ENCODE measurements at places on chromosomes 5 and 9.

- DNase-seq = peak; percentile 87
Observed at GRCh38 chr5:119578937-119579336, 50.4 kb upstream of the FAM170A start.

DNA sequence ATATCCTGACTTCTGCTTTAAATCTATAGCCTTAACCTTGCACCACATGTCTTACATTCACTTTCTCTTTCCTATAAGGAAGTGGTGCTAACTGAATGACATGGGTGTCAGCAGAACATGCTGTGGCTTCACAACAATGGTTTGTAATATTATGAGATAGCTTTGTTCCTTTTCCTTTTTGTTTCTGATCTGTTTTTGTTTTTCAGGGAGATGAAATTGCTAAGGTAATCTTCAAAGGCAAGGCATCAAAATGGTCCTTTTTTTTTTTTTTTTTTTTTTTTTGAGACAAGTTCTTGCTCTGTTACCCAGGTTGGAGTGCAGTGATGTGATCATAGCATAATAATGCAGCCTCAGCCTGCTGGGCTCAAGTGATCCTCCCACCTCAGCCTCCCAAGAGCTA lies 53.6 kb upstream of the RANBP6 start:
- DNase-seq = no peak

- no peak for DNase-seq
Observed at GRCh38 chr5:94812232-94812631, 193.8 kb downstream of the SLF1 start.

DNA sequence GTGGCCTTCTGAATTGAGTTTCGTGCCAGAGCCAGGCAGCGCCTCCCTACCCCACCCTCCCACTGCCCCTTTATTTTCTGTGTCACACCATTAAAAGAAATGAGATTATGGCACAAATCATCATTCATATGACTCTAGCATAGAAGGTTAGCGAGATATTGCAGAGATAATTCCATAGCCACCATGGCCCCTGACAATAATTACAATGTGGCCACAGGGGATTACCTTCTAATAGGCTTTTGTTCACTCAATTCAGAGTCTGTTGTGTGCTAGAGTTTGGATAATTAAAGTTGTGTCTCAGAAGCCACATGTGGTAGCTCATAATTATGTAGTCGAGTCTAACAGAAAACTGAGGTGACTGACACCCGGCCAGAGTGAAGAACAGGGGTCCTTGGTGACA lies 428.1 kb downstream of the ARHGEF28 start:
- DNase-seq = peak; percentile 24

GRCh38 chr9:136695435-136695895 lies 8.2 kb upstream of the AGPAT2 start:
- DNase-seq = no peak

- no peak for DNase-seq
Observed at GRCh38 chr5:67992923-67993322, 222.6 kb upstream of the PIK3R1 start.

DNA sequence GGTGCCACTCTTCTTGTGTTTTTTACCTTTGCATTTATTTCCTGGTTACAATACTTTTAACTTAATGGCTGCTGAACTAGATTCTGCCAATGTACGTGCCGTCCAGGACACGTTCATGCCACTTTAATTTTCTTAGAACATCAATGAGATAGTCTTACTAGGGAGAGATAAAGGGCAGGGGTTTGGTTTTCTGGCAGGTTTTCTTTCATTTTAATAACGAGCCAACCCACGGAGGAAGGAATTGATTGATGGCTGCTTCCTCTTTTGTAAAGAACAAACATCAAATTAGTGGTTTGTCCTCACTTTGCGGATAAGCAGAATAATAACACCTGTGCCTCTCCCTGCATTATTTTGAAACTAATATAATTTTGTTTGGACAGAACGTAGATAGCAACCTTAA lies 135.7 kb downstream of the DOCK8 start:
- no peak for DNase-seq

GRCh38 chr5:97383996-97384395 lies 200.9 kb upstream of the RIOK2 start:
- no peak for DNase-seq

- no peak for DNase-seq
Observed at GRCh38 chr5:97529354-97529985, 346.4 kb upstream of the RIOK2 start.

DNA sequence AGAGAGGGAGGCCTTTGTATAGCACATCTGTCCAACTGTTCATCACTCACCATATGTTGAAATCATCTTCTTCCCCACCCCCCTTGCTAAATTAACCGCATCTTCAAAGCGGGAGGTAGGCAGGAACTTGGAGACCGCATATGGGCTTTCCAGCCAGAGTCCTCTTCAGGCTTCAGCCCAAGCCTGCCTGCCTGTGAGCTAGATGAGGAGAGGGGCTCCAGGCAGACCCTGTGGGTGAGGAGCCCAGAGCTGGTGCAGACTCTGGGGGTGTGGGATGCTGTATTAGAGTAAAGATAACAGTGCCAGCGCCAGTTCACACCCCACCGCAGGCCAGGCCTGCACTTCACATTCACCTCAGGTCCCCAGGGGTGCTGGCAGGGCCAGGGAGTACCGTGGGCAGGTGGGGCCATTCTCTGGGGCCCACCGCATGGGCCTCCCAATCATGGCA lies 16.2 kb downstream of the PRRC2B start:
- DNase-seq = no peak

DNA sequence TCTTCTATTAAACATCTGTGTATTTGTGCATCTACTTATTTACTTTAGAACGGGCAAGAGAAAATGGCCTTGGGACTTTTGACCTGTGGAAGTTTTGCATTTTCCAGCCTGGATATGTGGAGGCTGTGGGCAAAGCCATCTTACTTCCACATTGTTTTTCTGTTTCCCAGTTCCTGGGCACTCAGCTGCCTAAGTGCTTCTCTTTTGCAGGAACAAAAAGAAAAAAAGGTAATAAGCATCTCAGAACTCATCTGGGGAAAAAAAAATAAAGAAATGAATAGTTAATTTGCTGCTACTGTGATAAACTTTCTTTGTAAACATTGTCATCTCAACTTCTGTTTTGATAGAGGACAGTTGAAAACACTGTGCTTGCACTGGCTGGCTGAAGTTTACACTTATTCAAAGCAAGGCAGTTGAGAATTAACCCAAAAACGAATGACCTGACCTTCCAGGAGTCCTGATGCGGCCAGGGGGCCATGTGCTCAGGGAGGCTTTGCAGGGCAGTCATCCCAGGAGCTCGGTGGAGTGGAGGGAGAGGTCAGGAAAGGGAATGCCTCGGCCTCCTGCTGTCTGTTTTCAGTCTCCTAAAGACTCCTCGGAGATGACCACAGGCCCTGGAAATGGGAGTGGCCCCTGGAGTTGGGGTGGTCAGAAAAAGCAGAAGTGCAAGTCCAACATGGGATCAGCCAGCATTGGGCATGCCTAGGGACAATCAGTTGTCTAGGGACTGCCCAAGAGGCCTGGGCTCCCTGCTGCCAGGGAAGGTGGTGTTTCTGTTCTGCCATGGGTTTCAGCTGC lies 75.5 kb downstream of the RAI14 start:
- DNase-seq = no peak

GRCh38 chr5:83553000-83553486 lies 81.5 kb downstream of the VCAN start:
- peak; percentile 28 for DNase-seq

DNA sequence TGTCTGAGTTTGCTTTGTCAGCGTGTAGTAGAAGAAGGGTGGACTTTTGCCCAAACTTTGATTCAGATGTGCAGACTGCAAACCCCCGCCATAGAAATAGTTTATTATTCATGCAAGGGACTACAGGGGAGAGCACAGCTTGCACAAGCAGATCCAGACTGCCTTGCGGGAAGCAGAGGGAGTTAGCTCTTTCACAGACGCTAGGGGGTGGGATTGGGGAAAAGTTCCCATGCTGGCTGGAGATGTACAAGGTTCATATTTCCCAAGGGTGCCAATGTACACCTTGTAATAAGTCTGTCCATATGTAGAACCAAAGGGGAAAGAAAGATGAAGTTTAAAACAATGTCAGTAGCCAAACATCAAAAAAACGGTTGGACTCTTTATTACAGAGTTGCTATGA lies 749.7 kb upstream of the COX7C start:
- no peak for DNase-seq

- DNase-seq = no peak
Observed at GRCh38 chr9:87499424-87500017, 1.9 kb downstream of the DAPK1 start.

DNA sequence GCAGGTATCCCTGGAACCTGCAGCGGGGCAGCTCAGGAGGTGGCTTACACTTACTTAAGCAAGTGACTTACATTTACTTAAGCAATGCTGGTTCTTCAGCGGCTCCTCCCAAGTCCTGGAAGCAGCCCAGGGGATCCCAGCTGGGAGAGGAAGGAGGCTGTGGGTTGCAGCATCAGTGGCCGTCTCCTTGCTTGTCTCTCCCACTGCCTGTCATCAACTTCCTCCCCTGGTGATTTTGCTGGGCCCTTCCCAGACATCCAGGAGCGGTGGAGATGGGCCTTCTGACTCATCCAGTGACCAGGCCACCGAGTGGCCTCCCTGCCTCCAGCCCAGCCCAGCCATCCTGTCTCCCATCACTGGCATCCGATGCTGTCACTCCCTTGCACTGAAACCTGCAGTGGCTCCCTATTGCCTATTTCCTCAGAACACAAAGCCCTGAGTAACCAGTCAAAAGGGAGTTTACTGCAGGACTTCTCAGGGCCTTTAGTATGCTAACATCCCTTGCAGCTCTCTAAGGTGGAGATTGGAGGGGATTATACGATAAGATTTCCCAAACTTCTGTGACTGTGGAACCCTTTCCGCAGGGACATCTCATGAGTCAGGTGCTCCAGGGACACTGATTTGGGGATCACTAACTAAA lies 155.9 kb upstream of the PHYKPL start:
- DNase-seq = peak; percentile 14
